GM12864 (cell line): ENCODE measurements at places on chromosomes 4 and X.

DNA sequence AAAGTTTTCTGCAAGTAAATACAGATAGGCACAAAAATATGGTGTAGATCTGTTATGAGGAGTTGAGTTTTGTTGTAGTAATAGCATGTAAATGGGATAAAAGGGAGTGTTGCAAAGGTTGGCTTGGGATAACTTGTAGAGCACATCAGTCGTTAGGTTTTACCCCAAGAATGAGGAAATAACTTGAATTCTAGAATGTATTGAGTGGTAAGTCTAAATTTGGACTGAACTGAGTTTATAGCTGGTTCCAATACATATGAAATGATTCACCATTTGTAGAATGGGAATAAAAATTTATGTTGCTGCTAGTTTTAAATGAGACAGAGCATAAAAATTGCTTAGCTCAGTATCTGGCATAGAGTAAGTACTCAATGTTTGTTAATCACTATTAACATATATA lies 719.2 kb downstream of the FSTL5 start:
- no peak for DNase-seq

- no peak for DNase-seq
Measured at GRCh38 chr4:25783943-25784342, 78.8 kb downstream of the SEL1L3 start.

DNA sequence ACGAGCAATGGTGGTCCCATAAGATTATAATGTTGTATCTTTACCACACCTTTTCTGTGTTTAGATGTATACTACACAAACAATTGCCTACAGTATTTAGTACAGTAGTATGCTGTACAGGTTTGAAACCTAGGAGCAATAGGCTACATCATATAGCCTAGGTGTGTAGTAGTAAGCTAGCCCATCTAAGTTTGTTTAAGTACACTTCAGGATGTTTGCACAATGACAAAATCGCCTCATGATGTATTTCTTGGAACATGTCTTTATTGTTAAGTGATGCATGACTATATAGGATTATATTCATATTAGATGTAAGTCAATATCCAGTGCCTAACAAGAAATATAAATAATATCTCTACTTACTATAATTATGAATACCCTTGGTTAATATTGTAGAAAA lies 104.6 kb downstream of the SLC10A6 start:
- no peak for DNase-seq

- no peak for DNase-seq
Measured at GRCh38 chr4:23945451-23946017, 55.7 kb upstream of the PPARGC1A start.

- no peak for DNase-seq
Measured at GRCh38 chr4:163804001-163804400, 309.5 kb downstream of the TMA16 start.
